ENCODE measurements at places on chromosomes 6 and 20.

- no peak for DNase-seq
These were observed 445.0 kb downstream of the UTRN start for GRCh38 chr6:144730088-144730645.

DNA sequence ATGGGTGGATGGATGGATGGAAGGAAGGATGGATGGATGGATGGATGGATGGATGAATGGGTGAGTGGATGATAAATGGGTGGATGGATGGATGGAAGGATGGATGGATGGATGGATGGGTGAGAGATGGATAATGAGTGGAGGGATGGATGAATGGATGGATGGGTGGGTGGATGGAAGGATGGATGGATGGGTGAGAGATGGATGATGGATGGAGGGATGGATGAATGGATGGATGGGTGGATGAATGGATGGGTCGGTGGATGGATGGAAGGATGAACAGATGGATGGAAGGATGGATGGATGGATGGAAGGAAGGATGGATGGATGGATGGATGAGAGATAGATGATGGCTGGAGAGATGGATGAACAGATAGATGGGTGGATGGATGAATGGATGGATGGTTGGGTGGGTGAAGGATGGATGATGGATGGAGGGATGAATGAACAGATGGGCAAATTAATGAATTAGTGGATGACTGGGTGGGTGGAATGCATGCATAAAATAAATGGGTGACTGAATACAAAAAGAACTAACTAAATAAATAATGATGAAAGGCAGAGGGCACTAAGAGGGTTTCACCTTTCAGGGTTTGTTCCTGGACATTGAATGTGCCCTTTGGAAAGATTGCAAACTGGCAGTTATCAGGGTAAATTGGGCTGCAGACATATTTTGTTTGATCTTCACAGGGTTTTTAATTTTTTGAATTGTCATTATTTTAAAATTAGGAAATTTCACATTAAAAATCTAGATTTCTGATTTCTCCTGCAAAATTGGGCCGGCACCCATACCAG is 50.9 kb upstream of the PTPN1 start:
- no peak for DNase-seq

- no peak for DNase-seq
These were observed 95.3 kb downstream of the EDN3 start for GRCh38 chr20:59395729-59396128.

GRCh38 chr6:149157126-149157525 is 160.4 kb upstream of the TAB2 start:
- DNase-seq: no peak

DNA sequence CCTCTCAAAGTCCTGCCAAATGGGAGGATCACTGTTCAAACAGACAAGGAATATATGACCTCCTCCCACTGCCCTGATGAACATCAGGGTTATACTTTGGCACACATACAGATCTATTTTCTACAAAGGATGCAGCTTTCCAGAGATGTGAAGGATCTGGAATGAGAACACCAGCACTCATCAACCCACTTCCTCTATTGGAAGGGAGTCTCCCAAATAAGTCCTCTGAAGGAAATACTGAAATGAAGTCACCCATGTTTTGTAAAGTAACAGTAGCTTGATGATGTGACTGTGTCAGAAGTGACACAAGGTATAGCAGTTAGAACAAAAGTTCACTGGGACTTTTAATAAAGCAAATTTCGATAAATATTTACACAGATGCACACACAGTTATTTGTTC is 104.9 kb downstream of the OGFRL1 start:
- peak; percentile 58 for DNase-seq

- DNase-seq: no peak
These were observed 160.4 kb downstream of the TMEM242 start for GRCh38 chr6:157162766-157163433.

GRCh38 chr6:107154801-107155160 is 39.5 kb upstream of the BEND3 start:
- no peak for DNase-seq

DNA sequence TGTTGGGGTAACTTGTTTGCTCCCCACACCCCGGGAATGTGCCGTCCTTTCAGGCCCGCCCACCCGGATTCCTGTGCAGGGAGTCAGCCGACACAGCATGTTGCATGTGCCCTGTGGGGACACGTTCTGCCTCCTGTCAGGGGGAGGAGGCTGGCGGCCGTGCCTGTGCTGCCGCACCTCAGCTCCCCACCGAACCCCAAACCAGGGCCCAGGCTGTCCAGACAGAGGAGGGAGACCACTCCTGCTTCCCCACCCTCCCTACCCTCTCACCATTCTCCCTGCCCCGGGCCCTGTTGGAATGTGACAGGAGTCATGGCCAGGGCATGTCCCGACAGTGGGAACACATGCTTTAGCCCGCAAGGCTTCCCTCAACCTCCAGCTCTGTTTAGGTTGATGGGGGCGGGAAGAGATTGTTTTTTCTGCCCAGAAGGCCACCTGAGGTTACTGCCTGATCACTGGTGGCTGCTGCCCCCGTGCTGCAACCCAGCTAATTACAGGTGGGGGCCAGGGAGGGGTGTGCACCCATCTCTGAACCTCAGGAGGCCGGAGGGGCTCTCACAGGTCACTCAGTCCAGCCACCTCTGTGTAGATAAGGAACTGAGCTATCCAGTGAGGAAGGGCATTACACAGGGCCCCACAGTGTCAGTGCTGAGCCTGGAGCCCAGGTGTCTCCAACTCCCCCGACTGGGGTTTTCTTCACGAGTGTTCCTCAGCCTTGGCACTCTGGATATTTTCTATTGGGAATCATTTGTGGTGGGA is 13.6 kb downstream of the LRRC73 start:
- DNase-seq: peak; percentile 28

DNA sequence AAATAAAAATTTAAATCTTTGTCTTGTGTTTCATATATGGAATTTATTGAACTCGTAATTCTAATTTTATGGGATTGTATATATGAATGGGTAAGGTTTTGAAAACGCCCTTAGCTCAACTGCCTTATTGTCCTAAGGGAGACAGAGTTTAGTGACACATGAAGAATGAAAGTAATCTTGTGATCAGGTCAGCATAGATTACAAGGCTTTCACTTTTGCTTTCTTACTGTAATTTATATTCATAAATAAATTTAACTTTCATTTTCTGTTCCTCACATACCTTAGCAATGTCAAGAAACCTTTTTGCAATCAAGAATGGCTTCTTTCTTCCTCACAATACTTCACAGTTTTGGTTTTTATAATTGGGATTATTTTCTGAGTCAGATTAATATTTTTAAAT is 14.4 kb downstream of the KPNA5 start:
- no peak for DNase-seq

DNA sequence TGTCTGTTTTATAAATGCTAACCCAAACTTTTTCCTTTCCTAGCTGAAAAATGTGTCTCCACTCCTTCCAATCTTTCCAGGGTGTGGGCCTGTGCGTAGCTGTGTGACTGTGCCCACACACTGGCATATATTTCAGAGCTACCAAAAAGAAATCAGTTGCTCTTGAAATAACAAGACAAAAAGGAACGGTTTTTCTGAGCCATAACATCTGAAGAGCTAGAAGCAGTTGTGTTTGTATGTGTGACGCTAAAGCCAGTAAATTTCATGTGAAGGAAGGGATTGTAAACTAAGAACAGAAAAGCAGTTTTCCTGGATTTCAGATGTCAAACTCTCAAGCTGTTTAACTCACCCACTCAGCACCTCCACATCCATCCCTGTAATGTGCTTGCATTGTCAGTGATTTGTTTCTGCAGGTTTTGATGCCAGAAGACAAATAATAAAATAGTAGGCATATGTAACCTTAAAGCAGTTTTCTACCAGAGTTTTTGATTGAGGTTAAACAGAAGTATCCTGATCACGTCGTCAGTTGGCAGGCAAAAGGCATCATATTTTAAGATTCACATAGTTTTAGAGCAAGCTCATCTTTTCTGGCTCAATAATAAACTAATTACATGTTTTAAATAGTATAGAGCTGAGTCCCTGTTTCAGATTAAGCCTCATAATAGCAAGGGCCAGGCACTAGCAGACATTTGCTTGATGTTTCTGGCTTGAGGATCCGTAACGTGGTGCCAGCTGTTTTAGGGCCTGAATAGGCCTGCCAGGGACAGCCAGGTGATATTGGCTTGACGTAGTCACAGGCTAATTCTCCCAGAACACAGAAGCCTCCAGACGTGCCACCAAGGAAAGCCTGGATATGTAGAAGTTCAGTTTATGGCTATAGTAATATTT is 90.9 kb downstream of the FOXO3 start:
- DNase-seq: no peak

DNA sequence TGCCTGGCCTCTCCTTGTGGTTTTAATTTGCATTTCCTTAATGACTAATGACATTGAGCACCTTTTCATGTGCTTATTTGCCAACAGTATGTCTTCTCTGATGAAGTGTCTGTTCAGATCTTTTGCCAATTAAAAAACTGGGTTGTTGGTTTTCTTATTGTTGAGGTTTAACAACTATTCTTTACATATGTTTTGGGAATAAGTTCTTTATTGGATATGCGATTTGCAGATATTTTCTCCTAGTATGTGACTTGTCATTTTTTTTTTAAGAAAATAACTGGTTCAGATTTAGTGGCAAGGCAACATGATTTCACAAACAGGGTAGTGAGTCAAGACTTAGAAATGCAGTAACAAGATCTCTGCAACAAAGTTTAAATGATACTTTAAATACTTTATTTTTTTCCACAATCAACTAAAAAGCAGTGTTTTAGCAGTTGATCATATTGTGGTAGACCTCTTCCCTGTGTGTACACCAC is 67.8 kb downstream of the TIAM2 start:
- DNase-seq: no peak

DNA sequence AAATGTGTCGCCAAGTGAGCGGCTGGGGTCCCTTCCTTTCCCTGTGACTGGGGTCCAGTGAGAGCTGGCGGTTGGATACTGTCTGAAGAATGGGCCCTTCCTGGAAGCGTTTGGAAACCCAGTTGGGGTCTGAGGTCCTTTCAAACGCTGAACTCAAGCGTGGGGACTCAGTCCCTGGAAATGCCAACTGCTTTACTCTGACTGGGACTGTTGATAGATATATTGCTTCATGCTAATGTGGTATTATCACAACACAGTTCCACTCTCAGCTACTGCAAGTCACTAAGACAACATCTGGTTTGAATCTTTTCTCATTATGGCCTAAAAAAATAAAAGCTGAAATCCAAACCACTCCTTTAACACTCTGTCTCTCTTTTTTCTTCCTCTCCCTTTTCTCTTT is 23.7 kb upstream of the PSMF1 start:
- no peak for DNase-seq

DNA sequence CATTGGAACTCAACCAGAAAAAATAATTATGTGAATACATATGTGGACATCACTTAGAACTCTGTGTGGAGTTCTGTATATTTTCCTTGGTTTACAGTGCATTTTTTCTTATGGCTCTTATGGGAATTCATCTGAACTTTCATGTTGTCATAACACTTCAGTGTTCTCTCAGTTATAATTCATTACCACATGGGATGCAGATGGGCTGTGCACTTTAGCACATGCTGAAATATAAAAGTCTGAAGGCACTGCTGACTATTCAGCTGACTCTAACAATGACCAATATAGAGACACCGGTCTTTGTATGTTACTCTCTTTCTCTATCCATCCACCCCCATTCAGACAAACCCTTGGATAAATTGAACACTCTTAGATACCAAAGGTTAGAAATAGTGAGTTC is 29.3 kb downstream of the GRIK2 start:
- DNase-seq: no peak

- no peak for DNase-seq
These were observed 9.1 kb upstream of the CD40 start for GRCh38 chr20:46108976-46109375.

DNA sequence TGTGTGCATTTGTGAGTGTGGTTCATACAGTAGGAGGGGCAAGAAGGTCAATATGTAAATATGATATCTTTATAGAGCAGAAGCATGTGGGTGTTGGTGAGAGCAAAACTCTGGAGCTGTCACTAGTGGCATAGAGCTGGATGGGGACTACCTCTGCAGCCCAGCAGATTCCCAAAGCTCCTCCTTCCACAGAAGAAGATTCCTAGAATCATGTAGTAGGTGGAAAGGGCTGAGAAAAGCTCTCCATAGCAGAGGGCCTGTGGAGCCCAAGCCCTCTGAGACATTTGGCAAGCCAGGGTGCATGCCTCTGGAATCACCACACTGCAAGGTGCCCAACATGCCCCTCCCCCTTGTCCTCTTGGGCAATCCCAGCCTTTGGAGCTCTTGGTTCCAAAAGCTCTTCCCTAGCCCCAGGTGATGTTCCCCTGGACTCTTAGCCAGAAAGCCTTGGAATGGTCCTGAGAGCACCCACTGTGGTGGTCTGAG is 233.2 kb downstream of the LRFN2 start:
- no peak for DNase-seq

DNA sequence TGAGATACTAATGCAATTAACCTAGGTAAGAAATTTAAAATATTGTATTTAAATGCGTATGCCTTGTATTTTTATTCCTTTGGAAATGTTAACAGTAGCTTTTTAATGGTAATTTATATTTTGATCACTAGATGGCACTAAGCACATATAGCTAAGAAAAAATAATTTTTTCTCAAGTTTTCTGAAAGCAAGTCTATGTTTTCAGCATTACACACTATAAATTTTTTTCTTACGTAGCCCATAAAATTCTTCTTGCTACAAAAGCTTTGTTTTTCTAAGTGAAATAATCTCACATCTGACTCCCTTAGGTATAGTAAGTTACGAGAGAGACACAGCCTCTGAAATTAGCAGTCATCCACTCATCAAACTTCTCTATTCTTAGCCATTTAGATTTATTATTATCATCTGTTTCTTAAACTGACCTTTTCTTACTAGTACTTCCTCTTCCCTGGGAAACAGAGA is 35.7 kb downstream of the TSPYL4 start:
- peak; percentile 32 for DNase-seq

GRCh38 chr20:17782768-17783167 is 83.0 kb downstream of the BANF2 start:
- DNase-seq: no peak

DNA sequence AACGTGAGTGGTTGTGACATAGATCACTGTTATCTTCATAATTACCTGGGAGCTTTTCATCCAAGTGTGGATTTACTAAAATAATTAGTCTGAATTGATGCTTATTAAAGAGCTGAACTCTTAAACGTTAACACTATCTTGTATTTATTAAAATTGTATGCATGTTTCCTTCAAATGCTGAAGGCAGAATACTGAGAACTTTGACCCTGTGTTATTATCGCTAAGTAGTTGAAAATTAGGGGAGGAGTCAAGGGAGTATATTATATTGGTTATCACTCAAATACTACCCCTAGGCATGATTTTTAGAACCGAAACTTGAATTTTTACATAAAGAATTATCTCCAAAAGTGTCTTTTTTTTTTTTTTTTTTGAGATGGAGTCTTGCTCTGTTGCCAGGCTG is 5.8 kb downstream of the VAPB start:
- DNase-seq: no peak

- no peak for DNase-seq
These were observed 121.3 kb upstream of the CARMIL1 start for GRCh38 chr6:25157842-25158241.
